Substantia nigra (tissue), 51 donors: ENCODE measurements at places on chromosomes 5 and 9.

- no peak for DNase-seq
Observed at GRCh38 chr5:67161767-67162166, 34.8 kb downstream of the CD180 start.

DNA sequence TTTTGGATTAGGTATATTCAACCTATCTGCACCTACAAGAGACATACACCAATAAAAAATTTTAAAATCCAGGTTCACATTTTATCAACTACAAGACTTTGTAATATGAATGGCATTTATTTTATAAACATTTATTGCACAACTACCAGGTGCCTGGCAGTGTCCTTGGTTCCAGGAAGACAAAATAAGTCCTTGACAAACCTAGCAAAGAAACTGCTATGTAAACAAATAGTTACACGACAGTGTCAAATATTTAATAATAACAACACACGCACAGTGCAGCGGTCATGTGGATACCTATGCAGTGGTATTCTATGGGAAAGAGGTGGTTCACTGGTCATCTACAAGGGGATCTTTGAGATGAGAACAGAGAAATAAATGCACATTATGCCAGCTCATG is 120.7 kb downstream of the MYO10 start:
- DNase-seq: no peak

DNA sequence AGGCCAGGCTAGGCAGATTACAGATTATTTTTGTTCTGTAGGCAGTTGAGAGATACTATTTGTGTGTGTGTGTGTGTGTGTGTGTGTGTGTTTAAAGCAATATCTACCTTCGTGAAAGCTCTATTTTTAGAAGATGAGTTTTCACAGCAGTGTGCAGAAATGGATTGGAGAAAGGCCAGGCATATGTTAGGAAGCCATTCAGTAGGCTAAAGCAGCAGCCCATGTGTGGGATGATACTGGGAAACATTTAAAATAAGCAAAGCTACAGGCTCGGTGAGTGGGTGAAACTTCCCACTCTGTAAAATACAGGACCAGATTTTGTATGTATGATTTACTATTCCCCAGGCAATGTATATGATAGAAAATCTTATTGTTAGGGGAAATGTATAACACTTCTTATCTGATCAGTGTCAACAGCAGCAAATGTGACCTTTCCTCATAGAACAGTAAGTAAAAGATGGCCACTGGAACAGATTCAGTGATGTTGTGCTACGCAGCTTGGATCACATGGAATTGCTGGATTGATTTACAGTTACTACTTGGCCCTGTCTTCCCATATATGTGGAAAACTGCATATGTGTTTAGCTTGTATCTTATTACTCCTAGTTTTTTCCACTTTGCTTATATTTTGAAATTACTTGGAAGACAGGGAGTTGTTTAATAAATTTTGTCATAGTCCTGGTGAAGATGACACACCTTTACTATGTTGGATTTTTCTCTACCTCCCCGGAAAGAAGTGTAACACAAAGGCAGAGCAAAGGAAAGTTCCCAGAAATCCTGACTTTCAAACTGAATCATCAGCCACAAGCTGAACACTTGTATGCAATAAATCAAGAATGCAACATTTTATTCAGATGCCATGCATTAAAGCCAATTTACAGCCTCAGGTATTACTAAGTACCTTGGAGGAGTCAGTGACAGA is 1077.7 kb upstream of the SEMA6A start:
- DNase-seq: no peak

GRCh38 chr5:135395451-135395850 is 3.6 kb downstream of the MACROH2A1 start:
- DNase-seq: no peak

GRCh38 chr9:94934816-94935328 is 208.4 kb downstream of the AOPEP start:
- DNase-seq: no peak

DNA sequence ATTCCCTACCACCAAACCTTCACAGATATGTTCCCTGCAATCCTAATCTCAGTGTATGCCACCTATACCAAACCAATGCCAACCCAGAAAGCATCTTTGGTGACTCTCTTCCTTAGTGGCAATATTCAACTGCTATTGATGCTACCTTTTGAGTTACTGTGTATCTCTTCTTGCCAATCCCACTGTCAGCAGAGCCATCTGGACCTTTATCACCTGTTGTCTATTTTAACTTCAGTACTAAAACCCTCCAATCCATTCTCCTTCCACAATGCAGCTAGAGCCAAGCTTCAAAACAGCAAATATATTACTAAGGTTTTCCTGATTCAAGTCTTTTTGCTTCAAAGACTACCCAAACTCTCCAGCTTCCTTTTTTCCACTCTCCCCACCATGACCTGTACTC is 777.2 kb upstream of the DMAC1 start:
- no peak for DNase-seq

GRCh38 chr5:121841892-121842291 is 9.8 kb upstream of the FTMT start:
- no peak for DNase-seq

DNA sequence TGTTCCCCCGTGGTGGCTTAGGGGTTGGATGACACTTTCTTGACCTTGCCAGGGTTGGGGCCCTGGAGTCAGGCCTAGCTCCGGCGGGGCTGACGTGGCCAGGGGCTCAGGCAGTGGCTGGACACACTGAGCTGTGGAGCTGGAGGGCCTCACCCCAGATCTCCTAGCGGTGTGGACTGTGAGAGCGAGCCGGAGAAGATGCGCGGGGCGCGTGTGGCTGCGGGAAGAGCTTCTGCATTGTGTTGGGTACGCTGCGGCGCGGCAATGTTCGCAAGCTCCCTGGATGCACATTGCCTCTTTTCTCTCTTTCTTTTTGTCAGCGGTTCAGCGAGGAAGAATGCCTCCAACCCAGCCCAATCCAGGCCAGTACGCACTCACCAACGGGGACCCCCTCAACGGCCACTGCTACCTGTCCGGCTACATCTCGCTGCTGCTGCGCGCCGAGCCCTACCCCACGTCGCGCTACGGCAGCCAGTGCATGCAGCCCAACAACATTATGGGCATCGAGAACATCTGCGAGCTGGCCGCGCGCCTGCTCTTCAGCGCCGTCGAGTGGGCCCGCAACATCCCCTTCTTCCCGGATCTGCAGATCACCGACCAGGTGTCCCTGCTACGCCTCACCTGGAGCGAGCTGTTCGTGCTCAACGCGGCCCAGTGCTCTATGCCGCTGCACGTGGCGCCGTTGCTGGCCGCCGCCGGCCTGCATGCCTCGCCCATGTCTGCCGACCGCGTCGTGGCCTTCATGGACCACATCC is 4.8 kb downstream of the NR2F1 start:
- no peak for DNase-seq

- peak; percentile 1 for DNase-seq
Observed at GRCh38 chr5:24642022-24642421, 2.8 kb downstream of the CDH10 start.
